Progenitor cell of endocrine pancreas (in vitro differentiated cells): ENCODE measurements at places on chromosomes 1 and 21. TPM values are rescaled to one million over a fixed set of nuclear protein-coding genes. Genes with fewer than 3 reads are reported as not detected.

- H3K4me3 ChIP-seq, result no peak overlapping the region
- DNase-seq, result no peak
- H3K4me1 ChIP-seq, result no peaks in the 10 kb centered on the region
- peaks cover 1% of the 10 kb centered on the region for H3K36me3 ChIP-seq
Measured at GRCh38 chr1:75327395-75327794, 193.2 kb downstream of the LHX8 start.

DNA sequence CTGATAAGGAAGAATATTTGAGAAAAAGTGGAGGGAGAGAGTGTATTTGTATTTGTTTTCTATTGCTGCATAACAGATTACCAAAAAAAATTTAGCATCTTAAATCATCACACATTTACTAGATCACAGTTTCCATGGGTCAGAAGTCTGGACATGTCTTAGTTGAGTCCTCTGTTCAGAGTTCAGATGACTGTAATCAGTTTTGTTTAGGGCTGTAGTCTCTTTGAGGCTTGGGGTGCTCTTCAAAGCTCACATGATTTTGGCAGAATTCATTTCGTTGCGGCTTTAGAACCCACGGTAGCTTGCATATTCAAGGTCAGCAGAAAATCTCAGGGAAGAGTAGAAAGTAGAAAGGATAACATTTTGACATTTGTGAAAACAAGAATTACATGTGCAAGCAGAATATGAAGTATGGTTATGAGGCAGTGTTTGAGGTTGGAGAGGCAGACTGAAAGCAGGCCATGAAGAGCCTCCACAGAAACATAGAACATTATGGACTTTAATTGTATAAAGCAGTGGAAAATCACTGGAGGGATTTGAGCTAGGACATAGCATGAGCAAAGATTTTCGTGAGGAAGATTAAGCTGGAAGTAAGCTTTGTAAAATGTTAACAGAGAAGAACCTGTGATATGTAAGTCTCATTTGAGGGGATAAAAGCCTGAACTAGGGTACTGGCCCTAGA, 110.6 kb upstream of the GPR52 start:
- no peak overlapping the region for H3K4me3 ChIP-seq
- DNase-seq, result no peak
- H3K27me3 ChIP-seq, result no peaks in the 10 kb centered on the region
- H3K27ac ChIP-seq, result peak overlapping the region; percentile 40

- peaks cover 5% of the 10 kb centered on the region for H3K36me3 ChIP-seq
- H3K27ac ChIP-seq, result no peak overlapping the region
- H3K4me3 ChIP-seq, result no peak overlapping the region
- no peaks in the 10 kb centered on the region for H3K27me3 ChIP-seq
- peaks cover 10% of the 10 kb centered on the region for H3K4me1 ChIP-seq
Measured at GRCh38 chr1:192573499-192573898, 2.1 kb upstream of the RGS1 start.

The RHD gene
- total RNA-seq, result not detected in 2 replicates

DNA sequence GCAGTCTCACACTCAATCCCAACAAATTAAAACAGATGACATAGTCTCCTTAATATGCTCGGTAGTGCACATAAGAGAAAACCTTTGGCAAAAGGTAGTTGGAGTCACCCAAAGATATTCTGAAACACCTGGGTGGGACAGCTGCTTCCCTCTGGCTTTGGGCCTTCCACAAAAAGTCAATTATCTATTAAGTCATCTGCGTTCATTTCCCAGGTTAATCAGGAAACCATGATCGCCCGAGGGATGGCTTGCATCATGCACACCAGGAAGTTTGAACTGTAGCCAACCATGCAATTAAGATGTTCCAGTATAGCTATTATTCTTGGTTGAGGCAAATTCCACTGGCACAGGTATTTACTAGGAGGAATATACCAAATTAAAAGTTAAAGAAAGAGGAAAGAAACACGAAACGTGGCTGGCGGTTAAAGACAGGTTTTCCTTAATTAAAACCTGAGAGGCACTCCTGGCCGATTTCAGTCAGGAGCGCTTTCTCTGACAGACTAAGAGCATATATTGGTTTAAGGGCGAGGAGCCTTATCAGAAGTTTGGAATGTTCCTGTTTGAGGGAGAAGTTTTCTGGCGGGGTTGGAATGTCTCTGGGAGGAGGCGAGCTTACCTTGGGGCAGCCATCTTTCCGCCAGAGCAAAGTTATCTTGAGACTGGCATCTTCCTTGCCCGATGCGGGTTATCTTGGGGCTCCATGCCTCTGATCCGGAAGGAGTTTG, 19.9 kb downstream of the CLDN17 start:
- no peak overlapping the region for H3K4me3 ChIP-seq
- DNase-seq, result no peak
- no peaks in the 10 kb centered on the region for H3K4me1 ChIP-seq
- H3K36me3 ChIP-seq, result no peaks in the 10 kb centered on the region
- no peak overlapping the region for H3K27ac ChIP-seq

GRCh38 chr1:208025031-208025430, 114.1 kb upstream of the CD34 start:
- H3K4me1 ChIP-seq, result no peaks in the 10 kb centered on the region
- H3K4me3 ChIP-seq, result no peak overlapping the region
- peaks cover 26% of the 10 kb centered on the region for H3K27me3 ChIP-seq
- no peak overlapping the region for H3K27ac ChIP-seq
- H3K36me3 ChIP-seq, result peaks cover 5% of the 10 kb centered on the region
- no peak for DNase-seq

DNA sequence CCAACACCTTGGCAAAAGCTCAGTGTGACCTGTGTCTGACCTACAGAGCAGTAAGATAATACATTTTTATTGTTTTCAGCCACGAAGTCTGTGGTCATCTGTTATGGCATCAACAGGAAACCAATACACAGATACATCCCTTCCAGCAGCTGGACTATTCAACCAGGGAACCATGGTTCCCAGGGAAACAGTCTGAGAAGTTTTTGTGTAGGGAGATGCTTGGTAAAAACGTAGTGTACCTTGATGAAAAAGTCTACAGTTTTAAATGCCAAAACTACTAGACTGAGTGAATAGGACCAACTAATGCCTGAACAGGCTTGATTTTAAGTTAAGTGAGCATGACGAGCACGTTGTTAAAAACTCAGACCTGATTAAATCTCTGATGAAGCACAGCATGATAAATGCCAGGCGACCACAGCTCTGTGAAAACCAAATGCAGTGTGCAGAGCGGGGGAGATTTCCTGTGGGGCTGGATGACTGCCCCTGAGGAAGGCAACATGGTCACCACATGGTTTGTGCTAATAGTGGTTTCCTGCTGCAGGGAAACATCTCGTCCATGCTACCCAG, 228.9 kb downstream of the TNR start:
- H3K4me3 ChIP-seq, result no peak overlapping the region
- no peak overlapping the region for H3K27ac ChIP-seq
- peaks cover 17% of the 10 kb centered on the region for H3K27me3 ChIP-seq
- no peaks in the 10 kb centered on the region for H3K36me3 ChIP-seq
- DNase-seq, result no peak
- no peaks in the 10 kb centered on the region for H3K4me1 ChIP-seq
